Choroid plexus epithelial cell (primary cell): ENCODE measurements at places on chromosomes 11 and 22.

DNA sequence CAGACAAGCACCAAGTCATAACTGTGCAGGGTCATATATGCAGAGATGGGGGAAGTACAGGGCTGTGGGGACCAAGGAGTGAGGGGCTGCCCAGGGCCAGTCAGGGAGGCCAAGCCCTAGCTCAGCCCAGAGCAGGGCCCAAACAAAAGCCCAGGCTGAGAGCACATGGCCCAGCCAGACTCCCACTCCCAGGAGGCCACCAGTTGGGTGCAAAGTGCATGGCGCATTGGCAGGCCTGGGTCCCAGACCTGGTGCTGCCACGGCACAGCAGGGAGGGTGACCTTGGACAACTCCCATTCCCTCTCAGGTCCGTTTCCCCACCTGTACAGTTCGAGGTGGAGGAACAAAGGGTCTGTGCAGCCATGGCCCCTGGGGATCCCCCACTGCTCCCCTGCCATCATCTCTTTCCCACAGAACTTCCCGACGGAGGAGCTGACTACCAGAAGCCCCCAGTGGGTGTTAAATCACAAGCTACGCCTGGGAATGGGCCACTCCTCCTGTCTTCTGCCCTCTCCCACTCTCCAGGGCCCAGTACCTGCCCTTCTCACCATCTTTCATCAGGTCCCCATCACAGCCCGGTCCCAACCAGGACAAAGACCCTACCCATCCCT is 608 bp downstream of the NIPSNAP1 start:
- no peak for DNase-seq

- DNase-seq, result no peak
Measured at GRCh38 chr11:67255353-67255752, 10.9 kb upstream of the GRK2 start.

DNA sequence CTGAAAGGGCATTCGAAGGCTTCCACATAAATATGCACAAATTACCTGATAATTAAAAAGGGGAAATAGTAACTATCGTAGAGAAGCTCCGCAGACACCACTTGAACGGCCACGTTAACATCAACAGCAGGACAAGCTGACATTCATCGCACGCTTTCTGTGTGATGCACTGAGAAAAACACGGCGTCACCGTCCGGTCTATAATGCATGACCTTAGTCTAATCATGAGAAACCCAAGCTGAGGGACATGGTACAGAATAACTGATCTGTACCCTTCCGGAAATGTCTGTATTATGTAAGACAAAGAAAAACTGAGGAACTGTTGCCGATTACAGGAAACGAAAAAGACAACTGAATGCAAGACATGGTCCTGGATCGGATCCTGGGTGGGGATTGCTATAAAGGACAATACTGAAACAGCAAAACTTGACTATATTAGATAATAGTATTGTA is 678 bp upstream of the RANGAP1 start:
- DNase-seq, result no peak

GRCh38 chr11:119368121-119369034 is 13.1 kb downstream of the USP2 start:
- DNase-seq, result peak; percentile 33

GRCh38 chr11:71446942-71447688 is 1.1 kb downstream of the DHCR7 start:
- peak; percentile 92 for DNase-seq

DNA sequence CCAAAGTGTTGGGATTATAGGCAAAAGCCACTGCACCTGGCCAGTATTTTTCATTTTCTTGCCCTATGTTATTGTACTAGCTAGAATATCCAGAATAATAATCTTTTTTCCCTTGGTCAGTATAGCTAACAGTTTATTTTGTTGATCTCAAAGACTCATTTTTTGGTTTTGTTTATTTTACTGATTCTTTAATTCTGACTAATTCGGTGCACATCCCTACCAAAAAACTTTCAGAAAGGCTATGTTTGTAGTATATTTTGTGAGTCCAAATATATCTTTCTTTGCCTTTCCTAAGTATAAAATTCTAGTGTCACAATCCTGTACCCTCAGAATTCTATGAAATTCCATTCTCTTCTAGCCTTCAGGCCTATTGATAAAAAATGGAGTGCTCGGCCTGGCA is 84.3 kb downstream of the PHF21A start:
- no peak for DNase-seq

GRCh38 chr22:28548406-28548805 is 131.2 kb downstream of the TTC28 start:
- no peak for DNase-seq
